ENCODE measurements at places on chromosomes 5 and 9.

- DNase-seq = no peak
Observed at GRCh38 chr5:51895834-51896233, 512.6 kb downstream of the ISL1 start.

DNA sequence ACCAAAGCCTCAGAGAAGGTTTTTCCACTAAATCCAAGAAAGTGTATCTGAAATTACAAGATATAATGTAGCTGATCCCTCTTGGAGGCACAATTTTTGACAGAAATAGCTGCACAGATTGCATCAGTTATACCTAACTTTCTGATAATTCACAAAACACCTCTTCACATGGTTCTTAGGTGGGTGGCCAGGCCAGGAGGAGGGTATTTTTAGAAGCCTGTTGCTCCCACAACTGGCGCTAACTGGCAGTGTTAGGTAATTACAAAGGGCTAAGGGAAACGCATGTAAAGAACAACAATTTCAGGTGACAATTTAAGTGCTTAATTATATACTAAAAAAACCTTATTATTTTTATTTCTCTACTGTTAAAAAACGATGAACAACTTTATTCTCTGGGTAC is 247.9 kb downstream of the BNC2 start:
- no peak for DNase-seq

GRCh38 chr9:109875495-109876129 is 95.6 kb downstream of the PALM2AKAP2 start:
- DNase-seq = no peak

DNA sequence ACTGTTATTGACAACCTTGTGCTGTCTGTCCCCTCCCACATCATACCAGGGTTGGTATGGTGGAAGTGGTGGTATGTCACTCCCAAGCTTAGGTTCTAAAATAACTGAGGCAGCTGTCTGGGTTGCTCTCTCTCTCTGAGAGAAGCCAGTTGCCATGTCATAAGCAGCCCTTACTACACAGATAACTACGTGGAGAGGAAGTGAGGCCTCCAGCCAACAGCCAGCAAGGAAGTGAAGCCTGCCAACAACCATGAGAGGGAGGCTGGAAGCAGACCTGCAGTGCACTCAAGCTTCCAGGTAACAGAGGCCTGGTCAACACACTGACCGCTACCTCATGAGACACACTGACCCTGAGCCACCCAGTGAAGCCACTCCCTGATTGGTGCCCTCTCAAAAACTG is 18.6 kb downstream of the CTNNAL1 start:
- DNase-seq = peak; percentile 60

- DNase-seq = no peak
Observed at GRCh38 chr5:113161806-113162205, 185.2 kb downstream of the DCP2 start.

DNA sequence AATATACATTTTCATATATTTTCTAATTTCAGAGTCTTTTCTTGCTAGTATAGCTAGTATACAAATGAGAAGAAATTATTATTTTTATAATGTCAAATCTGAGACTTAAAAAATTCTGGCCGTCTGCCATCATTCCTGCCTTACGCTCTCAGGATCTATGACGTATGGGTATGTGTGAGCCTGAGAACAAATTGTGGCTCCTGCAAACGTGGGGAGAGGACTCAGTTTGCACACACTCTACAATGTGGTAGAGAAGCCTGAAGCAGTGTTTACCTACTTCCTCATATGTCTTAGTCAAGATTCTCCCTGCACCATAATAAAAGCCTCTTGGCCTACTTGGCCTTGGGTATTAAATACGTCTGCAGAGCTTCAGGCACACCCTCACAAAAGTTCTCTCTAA is 825.4 kb downstream of the SEMA5A start:
- DNase-seq = no peak
